Astrocyte of the hippocampus (primary cell): ENCODE measurements at places on chromosomes 7 and 10.
A peak's percentile ranks its signal among the peaks of the same experiment; 100 is the strongest.

GRCh38 chr10:86295791-86296190 is 70.8 kb downstream of the GRID1 start:
- no peak for DNase-seq

- no peak for DNase-seq
These were observed 36.9 kb upstream of the WAC start for GRCh38 chr10:28496017-28496416.

GRCh38 chr10:123642697-123643096 is 23.5 kb upstream of the GPR26 start:
- no peak for DNase-seq

DNA sequence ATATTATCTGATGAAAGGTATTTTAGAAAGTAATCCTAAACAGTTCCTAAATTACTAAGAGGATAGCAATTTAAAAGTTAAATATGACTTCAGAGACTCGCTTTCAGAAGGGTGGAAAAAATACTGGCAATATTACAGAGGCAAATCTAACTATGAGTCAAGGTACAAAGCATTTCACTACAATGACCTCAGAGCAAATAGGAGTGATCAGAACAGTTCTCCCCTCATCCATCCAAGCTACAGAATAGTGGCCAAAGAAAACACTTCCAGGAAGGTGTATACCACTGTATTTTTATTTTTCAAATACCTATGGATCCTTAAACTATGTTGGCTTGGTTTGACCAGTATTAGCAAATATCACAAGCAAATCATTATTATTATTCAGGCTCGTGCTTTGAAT is 112.8 kb upstream of the ODAD2 start:
- peak; percentile 73 for DNase-seq

- DNase-seq: peak; percentile 64
These were observed 106.9 kb upstream of the RHEB start for GRCh38 chr7:151626422-151627115.

DNA sequence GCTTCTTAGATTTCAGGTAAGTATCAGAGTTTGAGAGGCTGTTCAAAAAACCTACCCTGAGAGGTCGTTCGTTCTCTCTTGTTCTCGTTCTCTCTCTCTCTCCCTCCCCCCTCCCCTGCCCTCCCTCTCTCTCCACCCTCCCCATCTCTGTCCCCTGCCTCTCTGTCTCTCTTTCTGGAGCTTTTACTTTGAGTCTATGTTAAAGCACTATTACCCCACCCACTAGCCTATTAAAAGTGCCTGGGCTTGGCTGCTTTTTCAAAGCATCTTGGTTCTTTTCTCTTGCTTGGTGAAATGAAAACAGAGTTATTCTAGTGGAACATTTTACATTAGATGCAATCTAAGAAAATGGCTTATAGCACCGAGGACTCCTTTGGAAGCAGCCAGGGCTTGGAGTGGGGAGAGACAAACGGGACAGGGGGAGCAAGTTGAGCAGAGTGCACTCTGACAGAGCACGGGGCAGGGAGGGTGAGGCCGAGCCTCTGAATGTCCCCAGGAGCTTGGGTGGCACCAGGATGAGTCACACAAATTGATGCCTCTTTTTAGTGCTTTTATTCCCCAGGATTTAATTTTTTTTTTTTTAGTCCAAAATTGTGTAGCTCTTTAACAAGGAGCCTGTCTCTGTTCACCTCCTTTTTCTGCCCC is 134.3 kb downstream of the CFAP58 start:
- DNase-seq: peak; percentile 22

GRCh38 chr7:38222481-38223096 is 44.5 kb downstream of the STARD3NL start:
- DNase-seq: peak; percentile 77

DNA sequence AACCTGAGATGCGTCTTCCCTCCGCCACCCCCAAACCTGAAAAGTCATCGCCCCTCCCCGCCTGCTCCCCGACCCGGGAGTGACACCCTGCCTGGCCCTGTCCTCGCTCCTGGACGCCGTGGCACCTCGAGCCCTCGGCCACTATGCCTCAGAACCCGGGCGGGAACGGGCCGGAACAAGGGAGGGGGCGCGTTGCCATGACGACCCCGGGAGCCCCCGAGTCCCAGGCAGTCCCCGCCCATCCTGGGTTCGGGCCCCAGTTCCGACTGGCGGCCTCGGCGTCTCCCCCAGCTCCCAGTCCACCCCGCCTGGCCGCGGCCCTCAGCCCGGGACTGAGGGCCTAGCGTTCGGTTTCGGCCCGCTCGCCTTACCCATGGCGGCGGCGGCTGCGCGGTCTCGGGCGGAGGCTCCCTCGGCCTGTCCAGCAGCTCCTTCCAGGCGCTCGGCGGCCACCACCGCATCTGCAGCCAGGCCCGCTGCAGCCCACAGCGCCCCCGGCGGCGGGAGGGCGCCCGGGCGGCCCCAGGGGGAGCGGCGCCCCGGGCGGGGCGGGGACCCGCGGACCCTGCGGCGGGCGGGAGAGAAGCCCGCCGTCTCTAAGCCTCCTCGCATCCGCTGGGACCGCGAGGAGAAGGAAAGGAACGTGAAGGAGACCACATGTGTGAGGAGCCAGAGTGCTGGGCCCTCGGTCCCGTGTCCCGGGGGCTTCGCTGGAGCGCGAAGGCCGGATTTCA is at the start of gene RUFY2:
Gene RUFY2 (minus strand): TSS at position 463 of the 734 bp plus-strand sequence. CDS start 88 bp downstream, at position 375.
- DNase-seq: peak; percentile 95

DNA sequence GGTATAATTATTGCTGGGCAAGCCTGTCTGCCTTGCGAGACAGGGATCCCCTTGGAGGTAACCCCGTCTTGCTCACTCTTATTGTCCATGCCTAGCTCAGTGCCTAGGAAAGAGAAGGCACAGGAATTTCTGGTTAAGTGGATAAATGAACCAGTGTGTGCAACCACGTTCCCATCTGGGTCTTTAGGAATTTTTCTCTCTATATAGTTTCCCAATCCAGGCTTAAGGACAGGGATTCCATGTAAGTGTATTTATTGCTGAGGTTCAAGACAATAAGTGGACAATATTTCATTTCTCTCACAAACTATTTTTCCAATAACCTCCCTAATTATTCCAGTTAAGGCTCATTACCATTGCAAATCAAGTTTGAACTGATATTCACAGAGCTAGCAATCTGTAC is 8.9 kb upstream of the ADAM12 start:
- no peak for DNase-seq

GRCh38 chr10:124095096-124095495 is 1.7 kb upstream of the CHST15 start:
- DNase-seq: peak; percentile 58

- no peak for DNase-seq
These were observed 13.7 kb downstream of the RAB19 start for GRCh38 chr7:140417456-140418155.

DNA sequence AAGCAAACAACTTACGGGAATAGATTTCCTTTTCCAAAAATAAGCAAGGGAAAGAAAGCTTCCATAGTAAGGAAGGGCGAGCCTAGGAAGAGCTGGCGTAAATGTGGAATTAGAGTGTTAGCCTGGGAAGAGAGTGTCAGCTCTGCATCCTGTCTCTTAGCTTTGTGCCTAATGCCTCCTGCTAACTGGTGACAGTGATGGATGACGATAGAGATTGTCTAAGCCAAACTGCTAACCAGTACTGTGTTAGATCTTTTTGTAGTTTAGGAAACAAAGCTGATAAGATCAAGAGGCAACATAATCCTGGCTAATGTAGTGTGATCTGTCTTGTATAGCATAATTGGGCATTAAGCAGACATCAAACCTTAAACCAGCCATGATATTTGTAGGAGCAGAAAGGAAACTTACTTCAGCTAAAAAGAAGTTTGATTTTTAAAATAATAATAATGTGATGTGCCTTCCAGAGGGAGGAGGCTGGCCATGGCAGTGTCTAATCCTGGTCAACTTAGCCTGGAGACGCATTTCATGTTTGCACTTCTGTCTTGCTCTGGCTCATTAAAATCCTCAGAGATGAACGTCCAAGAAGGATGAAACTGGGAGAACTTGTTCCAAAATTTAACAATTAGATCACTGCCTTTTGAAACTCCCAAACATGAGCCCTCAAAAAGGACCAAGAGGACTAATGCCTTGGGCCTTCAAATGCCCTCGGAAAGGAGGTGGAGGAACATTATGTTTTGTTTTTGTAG is 85.1 kb downstream of the FAM204A start:
- DNase-seq: peak; percentile 41

GRCh38 chr7:29381206-29382094 is 182.2 kb upstream of the PRR15 start:
- DNase-seq: no peak

GRCh38 chr7:47227762-47228177 is 354.1 kb downstream of the TNS3 start:
- DNase-seq: peak; percentile 79

GRCh38 chr7:47581804-47582763 is at the start of gene TNS3:
Gene TNS3, minus strand, starts transcription at chr7:47582111. Its CDS starts 142,475 bp downstream, at chr7:47439636.
- DNase-seq: peak; percentile 85

- peak; percentile 65 for DNase-seq
These were observed 48.0 kb downstream of the BRAF start for GRCh38 chr7:140876519-140877248.

- no peak for DNase-seq
These were observed 157.6 kb upstream of the PCBD1 start for GRCh38 chr10:71045936-71046335.

- DNase-seq: no peak
These were observed 171.2 kb downstream of the REEP3 start for GRCh38 chr10:63692220-63692896.

DNA sequence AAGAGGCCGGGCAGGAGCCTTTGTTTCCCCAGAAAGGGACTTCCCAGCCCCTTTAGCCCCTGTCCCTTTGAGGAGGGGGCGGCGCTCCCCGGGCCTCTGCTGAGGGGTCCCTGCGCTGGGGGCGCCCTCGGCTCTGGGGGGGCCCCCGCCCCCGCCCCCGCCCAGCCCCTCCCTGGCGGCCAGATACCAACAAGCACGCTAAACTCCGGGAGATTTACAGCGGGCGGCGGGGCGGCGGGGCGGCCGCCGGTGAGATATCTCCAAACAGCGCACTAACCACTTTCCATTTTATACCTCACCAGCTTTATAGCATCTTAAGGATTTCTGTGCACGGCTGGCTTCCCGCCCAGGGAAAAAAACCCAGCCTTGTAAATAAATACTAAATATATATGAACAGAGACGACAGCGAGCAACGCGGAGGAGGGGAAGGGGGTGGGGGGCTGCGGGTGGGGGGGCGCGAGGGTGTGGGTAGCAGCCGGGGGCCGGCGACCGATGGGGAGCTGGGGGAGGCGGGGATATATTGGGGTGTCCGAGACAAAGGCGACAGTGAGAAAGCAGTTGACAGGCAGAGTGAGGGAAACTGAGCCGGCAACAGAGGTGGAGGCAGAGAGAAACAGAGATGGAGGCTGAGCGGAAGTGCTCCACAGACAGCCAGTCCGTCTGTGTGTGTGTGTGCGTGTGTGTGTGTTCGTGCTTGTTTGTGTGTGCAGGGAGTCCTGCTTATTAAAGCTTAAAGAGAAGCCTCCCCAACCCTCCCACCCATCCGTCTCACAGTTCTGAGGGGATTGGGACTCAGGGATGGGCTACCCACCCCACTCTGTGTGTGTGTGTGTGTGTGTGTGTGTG is 85.8 kb downstream of the HIF1AN start:
- no peak for DNase-seq

DNA sequence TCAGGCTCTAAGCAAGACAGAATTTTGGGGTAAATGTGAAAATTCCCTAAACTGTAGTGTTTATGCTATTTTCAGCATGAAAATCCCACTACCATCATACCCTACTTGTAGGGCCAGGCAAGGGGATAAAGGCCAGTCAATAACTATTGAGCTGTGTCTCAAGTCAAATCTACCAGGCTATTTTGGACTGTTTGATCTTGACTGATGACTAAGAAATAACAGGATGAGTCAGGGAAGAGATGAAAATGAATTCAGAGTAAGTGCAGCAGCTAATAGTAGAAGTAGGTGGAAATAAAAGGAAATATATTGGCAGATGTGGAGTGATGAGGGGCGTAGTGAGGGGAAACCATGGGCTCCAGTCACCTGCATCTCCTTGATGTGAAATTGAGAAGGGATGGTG is 225.8 kb upstream of the PHYHIPL start:
- peak; percentile 18 for DNase-seq

- DNase-seq: no peak
These were observed 57.0 kb downstream of the ICA1 start for GRCh38 chr7:8205031-8205387.

DNA sequence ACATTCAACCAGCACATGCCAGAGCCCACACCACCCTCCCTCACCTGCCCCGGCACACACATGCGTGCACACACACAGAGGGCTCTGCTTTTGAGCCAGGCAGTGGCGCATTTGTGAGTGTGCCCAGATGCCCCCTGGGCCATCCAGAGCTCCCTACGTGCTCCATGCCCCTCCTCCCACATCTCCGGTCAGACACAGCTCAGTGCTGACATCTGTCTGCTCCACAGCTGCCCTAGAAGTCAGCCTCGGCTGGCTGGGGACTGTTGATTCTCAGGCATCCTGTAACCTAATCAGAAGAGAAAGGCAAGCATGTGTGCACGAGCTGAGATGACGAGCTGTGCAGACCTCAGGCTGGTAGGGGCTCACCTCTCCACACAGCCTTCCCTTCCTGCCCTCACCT is 135.1 kb downstream of the ZMIZ1 start:
- no peak for DNase-seq

- DNase-seq: no peak
These were observed 6.7 kb upstream of the OTUD1 start for GRCh38 chr10:23432166-23432565.

GRCh38 chr10:84845628-84846261 is 517.4 kb downstream of the CCSER2 start:
- DNase-seq: no peak

GRCh38 chr10:26064106-26064505 is 130.1 kb downstream of the MYO3A start:
- peak; percentile 60 for DNase-seq

DNA sequence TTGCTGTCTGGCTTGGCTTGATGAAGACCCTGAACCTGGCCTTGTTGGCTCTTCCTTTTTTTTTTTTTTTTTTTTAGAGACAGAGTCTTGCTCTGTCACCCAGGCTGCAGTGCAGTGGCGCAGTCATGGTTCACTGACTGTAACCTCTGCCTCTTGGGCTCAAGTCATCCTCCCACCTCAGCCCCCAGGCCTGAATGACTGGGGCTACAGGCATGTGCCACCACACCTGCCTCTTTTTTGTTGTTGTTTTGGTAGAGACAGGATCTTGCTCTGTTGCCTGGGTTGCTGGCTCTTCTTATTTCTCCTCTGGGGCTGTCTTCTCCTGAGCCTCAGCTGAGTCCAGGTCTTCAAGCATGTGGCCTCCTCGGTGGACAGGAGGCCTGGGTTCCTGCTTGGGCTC is 44.7 kb downstream of the PRF1 start:
- DNase-seq: no peak

DNA sequence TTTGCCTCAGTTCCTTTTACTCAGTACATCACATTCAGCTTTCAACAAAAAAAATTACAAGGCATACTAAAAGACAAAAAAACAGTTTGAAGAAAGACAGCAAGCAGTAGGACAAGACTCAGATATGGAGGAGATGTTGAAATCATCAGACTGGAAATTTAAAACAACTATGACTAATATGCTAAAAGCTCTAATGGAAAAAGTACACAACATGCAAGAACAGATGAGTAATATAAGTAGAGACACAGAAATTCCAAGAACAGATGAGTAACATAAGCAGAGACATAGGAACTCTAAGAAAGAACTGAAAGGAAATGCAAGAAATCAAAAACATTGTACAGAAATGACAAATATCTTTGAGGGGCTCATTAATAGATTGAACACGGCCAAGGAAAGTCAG is 402.6 kb downstream of the NEBL start:
- DNase-seq: no peak
